ENCODE measurements at places on chromosomes 5 and 9.

DNA sequence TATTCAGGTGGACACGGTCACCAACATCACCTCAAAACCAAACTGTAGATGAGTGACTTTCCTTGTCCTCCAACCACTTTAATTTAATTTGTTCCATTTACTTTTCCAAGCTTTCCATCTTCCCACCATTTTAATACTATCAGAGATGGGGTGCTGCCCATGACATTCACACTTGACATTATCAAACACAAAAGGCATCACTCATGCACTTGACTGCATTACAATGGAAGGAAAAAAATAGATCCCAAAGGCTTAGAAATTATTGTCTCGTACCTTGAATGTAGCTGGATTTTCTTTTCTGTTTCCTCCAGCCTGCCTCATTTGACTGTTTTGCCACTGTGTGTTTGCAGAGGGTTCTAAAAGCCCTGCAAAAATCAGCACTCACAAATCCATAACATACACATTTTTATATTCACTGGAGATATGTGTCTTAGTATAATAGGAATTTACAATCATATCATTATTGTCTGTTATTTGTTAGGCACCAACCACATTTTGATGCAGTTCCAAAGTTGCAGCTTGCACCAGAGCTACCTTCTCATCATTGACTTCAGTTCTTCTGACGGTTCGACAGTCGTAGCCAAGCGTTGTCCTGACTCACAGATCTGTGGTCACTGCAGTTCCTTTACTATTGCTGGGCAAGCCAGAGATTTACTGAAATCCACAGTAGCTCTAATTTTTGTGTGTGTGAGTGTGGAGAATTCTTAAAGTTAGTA lies 712.3 kb upstream of the WWC1 start:
- H3K27ac ChIP-seq = no peak overlapping the region
- no peak overlapping the region for H3K4me3 ChIP-seq
- H3K36me3 ChIP-seq = no peaks in the 10 kb centered on the region

DNA sequence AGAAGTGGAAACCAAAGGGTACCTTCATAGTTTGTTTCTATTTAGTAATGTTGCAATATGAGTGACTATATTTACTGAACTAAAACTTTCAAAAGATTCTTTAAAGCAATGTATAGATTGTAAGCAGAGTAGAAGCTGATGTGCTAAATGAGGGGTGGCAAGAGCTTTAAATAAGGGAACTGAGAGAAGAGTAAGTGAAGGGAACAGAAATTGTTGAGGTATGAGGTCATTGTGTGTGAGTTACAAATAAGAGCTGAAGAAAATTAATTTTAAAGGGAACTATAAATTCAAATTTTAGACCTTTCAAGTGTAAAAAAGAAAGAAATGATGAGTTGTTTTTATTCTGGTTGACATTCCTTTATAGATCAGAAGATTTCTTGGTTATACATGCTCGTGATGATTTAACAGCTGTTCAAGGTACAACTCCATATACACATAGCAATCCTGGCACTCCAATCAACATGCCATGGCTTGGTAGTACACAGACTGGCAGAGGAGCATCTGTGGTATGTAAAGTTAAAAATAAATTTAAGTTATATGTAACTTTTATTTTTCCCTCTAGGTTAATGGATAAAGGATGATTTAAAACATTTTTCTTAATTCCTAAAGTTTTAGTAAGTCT lies 135.1 kb upstream of the TNFAIP8 start:
- no peak for DNase-seq
- H3K36me3 ChIP-seq = peaks cover 5% of the 10 kb centered on the region
- H3K4me3 ChIP-seq = no peak overlapping the region
- no peak overlapping the region for H3K27ac ChIP-seq

DNA sequence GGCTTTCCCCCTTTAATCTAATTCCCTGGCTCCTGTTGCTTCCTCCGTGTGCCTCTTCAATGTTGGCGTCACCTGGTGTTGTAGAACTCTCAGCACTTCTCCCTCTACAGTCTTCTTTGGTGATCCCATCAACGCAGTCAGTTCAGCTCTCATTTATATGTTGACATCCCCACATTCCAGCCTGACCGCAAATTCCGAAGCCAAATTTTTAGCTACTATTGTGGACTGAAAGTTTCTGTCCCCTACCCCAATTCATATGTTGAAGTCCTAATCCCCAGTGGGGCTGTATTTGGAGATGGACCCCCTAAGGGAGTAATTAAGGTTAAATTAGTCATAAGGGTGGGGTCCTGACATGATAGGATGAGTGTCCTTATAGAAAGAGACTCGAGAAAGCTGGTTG lies 210.6 kb upstream of the ADAMTSL1 start:
- no peak overlapping the region for H3K4me3 ChIP-seq
- no peak overlapping the region for H3K27ac ChIP-seq
- no peaks in the 10 kb centered on the region for H3K4me1 ChIP-seq
- no peaks in the 10 kb centered on the region for H3K36me3 ChIP-seq
- no peak for DNase-seq
- no peaks in the 10 kb centered on the region for H3K27me3 ChIP-seq

DNA sequence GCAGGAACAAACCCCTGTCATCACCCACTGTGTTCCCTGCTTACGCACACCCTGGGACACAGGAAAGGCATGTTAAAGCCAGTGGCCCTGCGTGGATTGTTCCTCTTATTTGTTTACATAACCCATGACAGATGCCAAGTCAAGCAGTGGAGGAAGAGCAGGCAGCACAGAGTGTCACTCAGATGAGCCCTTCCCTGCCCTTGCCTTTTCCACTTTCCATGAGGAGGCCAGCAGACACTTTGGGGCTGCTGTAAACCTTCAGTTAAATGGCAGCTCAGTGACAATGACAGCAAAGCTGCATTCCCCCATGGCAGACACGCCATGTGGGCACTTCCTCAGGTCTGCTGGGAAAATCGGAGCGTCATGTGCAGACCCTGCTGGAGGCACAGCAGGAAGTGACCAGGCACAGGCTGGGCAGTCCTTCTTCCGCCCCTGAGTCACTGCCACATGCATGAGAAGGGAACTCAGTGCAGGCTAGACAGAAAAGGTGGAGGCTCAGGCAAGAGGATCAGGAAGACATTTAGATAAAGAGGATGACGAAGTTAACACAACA lies 216.8 kb upstream of the PIK3R1 start:
- no peaks in the 10 kb centered on the region for H3K36me3 ChIP-seq
- no peak overlapping the region for H3K27ac ChIP-seq
- H3K27me3 ChIP-seq = no peaks in the 10 kb centered on the region
- no peak overlapping the region for H3K4me3 ChIP-seq

DNA sequence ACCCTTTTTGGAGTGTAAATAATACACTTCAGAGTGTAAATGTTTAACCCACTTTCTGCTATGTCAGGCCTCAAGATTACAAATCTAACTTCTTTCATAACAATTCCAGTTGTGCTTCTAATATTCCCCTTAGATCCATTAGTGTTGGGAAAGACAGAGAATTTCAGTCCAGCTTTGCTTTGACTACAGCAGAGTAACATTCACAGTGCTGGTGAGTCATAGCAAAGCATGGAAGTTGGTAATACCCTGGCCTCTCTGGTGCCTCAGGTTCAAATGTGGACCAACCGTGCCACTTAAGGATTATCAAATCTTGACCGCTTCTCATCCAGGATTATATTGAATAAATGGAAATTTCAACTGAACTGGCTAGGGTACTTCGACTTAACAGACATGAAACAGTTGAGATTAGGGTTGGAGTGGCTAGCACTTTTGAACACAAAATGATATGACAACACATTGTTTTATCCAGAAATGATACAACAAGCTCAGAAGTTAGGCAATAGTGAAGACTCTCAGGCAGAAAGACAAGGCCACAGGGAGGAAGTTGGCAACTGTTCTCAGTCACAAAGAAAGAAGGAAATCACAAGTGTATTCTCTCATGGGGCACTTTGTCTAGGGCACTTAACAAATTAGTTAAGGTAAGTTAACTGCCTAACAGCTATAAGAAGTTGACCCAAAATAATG lies 24.4 kb upstream of the RASA1 start:
- no peaks in the 10 kb centered on the region for H3K4me1 ChIP-seq
- no peaks in the 10 kb centered on the region for H3K36me3 ChIP-seq
- H3K27ac ChIP-seq = no peak overlapping the region
- no peak overlapping the region for H3K4me3 ChIP-seq

- no peaks in the 10 kb centered on the region for H3K4me1 ChIP-seq
- no peak overlapping the region for H3K27ac ChIP-seq
- no peaks in the 10 kb centered on the region for H3K27me3 ChIP-seq
- no peak for DNase-seq
Observed at GRCh38 chr9:31336841-31337240, 1047.6 kb upstream of the ACO1 start.

GRCh38 chr5:163569284-163569683 lies 63.9 kb downstream of the MAT2B start:
- no peaks in the 10 kb centered on the region for H3K36me3 ChIP-seq
- H3K27ac ChIP-seq = no peak overlapping the region
- no peaks in the 10 kb centered on the region for H3K27me3 ChIP-seq
- H3K4me3 ChIP-seq = no peak overlapping the region
- H3K4me1 ChIP-seq = no peaks in the 10 kb centered on the region

- no peak overlapping the region for H3K4me3 ChIP-seq
- H3K27me3 ChIP-seq = no peaks in the 10 kb centered on the region
- no peak for DNase-seq
- H3K36me3 ChIP-seq = no peaks in the 10 kb centered on the region
- no peak overlapping the region for H3K27ac ChIP-seq
Observed at GRCh38 chr9:94922691-94923107, 196.2 kb downstream of the AOPEP start.

DNA sequence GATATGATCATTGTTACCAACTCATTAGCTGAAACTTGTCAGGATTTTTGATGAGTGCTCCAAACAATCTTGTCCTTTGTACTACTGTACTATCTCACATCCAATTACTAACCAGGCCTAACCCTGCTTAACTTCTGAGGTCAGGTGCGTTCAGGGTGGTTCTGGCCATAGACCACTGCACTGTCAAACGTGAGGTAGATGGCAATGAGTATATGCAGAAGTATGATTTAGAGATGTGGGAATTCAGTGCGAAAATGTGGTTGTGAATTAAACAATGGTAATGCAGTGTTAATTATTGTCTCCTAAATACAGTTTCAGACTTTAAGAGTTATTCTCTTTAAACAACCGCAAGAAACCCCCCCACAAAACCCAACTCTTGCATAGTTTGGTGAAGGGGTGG lies 86.5 kb downstream of the ANKRD55 start:
- no peaks in the 10 kb centered on the region for H3K36me3 ChIP-seq
- no peaks in the 10 kb centered on the region for H3K27me3 ChIP-seq
- peaks cover 35% of the 10 kb centered on the region for H3K4me1 ChIP-seq

DNA sequence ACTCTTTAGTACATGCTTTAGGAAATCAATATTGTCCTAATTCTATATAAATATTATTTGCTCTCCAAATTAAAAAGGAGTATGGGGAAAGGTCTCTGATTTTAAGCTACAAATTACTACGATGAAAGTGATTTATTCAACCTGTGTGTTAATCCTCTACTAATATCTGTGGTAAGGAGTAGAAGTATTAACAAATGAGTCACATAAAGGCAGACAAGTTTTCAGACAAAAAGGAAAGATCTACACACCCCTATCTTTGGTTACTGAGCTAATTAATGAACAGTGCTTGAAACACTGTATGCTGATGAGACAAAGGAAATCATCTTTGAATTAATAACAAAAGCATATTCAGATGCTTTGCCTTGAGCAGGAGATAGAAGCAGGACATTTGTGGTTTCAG lies 15.9 kb downstream of the LOX start:
- DNase-seq = no peak
- H3K4me3 ChIP-seq = no peak overlapping the region
- H3K4me1 ChIP-seq = no peaks in the 10 kb centered on the region
- H3K36me3 ChIP-seq = no peaks in the 10 kb centered on the region
- no peak overlapping the region for H3K27ac ChIP-seq

- no peak for DNase-seq
- H3K4me1 ChIP-seq = no peaks in the 10 kb centered on the region
- no peak overlapping the region for H3K4me3 ChIP-seq
- no peaks in the 10 kb centered on the region for H3K36me3 ChIP-seq
Observed at GRCh38 chr9:107008011-107008410, 145.0 kb downstream of the ZNF462 start.

GRCh38 chr5:90488791-90489190 lies 14.1 kb downstream of the POLR3G start:
- H3K27ac ChIP-seq = no peak overlapping the region
- H3K4me1 ChIP-seq = no peaks in the 10 kb centered on the region
- H3K27me3 ChIP-seq = no peaks in the 10 kb centered on the region
- no peak for DNase-seq
- no peak overlapping the region for H3K4me3 ChIP-seq

- no peak overlapping the region for H3K4me3 ChIP-seq
- H3K36me3 ChIP-seq = no peaks in the 10 kb centered on the region
- no peaks in the 10 kb centered on the region for H3K4me1 ChIP-seq
- no peak for DNase-seq
- H3K27ac ChIP-seq = no peak overlapping the region
Observed at GRCh38 chr5:180090769-180091546, 19.4 kb upstream of the RNF130 start.

DNA sequence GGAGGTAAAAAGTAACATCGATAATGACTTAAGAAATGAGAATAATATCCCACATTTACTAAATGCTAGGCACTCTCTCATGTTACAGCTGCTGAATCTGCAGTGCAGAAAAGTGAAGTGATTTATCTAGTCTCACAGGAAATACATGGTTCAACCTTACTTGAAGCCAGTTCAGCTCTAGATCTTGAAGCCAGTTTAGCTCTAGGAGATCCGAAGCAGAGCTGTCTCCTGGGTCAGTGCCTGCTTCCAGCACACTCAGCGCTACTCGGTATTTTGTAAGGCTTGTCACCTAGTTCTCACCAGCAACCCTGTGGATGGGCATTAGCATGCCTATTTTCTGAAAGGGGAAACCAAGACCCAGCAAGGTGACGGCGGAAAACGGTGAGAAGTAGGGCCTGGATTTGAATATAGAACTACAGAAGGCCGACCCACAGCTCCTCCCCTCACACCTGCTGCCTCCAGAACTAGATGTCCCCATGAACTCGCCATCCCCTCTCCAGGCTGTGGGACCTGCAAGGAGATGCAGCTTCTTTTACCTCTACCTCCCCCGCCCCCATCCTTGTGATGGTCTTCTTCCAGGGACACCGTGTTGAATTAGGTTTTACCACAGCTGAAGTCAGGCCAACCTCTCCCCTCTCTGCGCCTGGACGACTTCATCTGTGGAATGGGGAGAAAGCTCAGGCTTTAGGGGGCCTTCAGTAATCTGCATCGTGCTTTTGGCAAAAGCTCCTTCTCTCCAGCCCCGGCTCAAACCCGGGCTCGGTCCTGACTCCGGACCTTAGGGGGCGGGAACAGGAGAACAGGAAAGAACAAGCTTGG lies 4.4 kb upstream of the MSX2 start:
- H3K27ac ChIP-seq = no peak overlapping the region
- no peak overlapping the region for H3K4me3 ChIP-seq
- peaks cover 11% of the 10 kb centered on the region for H3K27me3 ChIP-seq
- no peak for DNase-seq
- H3K4me1 ChIP-seq = no peaks in the 10 kb centered on the region
- H3K36me3 ChIP-seq = no peaks in the 10 kb centered on the region

Measured in GM12878 (cell line).